ENCODE measurements at places on chromosomes 16 and 17.

DNA sequence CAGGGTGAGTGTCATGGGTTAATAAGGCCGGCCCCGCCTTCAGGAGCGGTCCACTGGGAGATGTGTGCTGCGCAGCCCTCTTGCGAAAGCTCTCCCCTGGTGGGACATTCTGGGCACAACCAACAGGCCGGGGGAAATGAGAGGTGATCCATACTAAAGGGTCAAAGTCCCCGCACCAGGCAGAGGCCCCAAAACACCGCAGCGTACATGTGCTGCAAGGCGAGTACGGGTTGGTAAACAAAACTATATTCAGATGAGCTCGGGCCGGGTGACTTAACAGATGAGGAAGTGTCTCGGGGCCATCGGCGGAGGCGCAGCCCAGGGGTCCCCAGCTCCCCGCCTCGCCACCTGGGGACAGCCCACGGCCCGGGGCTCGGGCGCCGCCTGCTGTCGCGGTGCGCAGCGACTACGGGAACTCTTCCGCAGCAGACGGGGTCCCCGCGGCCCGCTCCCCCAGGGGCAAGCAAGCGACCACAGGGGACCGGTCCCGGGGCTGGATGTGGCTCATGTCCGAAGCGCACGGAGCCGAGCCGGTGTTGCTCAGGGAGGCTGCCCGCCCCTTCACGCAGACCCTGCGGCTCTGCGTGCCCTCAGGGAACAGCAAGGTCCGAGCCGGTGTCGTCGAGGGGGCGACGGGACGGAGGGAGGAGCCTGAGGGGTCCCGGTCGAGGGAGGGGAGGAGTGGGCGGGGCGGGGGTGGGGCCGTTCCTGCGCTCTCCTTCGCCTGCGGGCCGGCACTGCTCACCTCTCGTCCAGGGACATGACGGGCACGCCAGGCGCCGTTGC is at the start of gene RAB37:
Gene RAB37, plus strand, starts transcription at position 744 of the 786 bp plus-strand sequence. Its CDS starts 17 bp downstream, at position 761.
- peak; percentile 39 for DNase-seq

DNA sequence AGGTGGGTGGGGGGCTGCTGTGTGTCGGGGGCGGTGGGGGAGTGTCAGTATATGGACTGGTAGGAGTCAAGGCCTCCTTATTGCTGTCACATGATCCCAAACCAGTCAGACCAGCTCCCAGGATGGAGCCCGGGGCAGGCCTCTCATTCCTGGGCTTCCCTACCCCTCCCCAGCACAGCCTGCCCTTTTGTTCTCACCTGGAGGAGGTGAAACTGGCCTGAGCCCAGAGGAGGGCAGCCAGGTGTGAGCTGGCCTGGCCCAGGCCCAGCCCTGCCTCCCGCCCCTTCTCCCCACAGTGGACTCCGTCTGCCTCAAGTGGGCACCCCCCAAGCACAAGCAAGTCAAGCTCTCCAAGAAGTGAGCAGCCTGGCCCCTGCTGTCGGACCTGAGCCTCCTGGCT is 4.6 kb downstream of the PRSS8 start:
- DNase-seq, result no peak

GRCh38 chr16:31301708-31302400 is 42.1 kb downstream of the ITGAM start:
- no peak for DNase-seq

- no peak for DNase-seq
Observed at GRCh38 chr17:53462393-53462811, 360.3 kb upstream of the KIF2B start.

DNA sequence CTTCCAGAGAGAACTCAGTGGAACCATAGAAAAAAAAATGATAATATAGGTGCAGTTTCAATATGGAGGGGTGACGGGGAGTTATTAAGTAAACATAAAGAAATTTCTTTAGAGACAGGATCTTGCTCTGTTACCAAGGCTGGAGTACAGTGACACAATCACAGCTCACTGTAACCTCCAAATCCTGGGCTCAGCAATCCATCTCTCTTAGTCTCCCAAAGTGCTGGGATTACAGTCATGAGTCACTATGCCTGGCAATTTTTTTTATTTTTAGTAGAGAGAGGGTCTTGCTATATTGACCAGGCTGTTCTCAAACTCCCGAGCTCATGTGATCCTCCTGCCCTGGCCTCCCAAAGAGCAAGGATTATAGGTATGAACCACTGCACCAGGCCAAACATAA is 48.8 kb downstream of the NLRC5 start:
- DNase-seq, result no peak

DNA sequence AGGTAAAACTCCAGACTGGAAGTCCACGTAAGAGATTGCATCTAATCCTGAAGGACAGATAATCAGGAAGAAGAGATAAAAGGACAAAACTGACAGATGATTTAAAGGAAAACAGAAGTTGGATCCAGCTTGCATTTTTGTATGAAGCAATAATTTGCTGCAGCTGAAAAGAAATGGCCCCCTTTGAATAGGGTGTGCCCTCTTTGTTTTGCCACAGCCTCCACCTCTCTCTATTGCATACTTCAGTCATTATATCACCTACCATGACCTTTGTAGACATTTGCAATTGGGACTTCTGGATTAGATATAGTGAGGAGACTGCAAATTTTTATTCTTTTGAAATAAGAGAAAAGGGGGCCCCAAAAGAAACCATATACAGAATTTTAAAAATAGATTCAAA is 8.1 kb downstream of the NOG start:
- no peak for DNase-seq

GRCh38 chr17:49361129-49361901 is 735 bp downstream of the ZNF652 start:
- peak; percentile 67 for DNase-seq

GRCh38 chr17:32323811-32324491 is 18.0 kb downstream of the C17orf75 start:
- DNase-seq, result no peak

- no peak for DNase-seq
Observed at GRCh38 chr17:70564006-70564620, 394.8 kb downstream of the KCNJ2 start.

- no peak for DNase-seq
Observed at GRCh38 chr16:4111748-4112696, 4.2 kb downstream of the ADCY9 start.

GRCh38 chr16:11412175-11412904 is 67.1 kb downstream of the RMI2 start:
- DNase-seq, result no peak

DNA sequence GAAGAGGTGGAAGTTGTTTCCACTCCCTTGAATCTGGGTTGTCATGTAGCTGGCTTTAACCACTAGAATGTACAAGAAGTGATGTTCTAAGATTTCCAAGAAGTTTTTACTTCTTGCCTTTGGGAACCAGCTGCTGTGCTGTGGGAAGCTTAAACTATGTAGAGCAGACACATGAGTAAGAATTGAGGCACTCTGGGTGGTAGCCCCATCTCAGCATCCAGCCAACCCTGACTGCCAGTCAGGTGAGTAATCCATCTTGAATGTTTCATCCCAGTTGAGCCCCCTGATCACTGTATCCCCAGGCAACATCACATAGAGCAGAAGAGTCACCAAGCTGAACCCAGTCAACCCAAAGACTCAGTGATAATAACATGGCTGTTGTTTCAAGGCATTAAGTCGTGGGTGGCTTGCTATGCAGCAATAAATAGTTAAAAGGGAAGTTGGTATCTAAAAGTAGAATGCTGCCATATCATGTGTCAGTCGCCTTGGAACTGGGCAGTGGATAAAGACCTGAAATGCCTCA is 62.8 kb upstream of the GPR139 start:
- DNase-seq, result no peak

GRCh38 chr17:10724546-10725195 is 5.2 kb downstream of the TMEM220 start:
- DNase-seq, result no peak

- no peak for DNase-seq
Observed at GRCh38 chr17:7429722-7430121, 1.1 kb downstream of the SPEM3 start.

GRCh38 chr16:1638757-1639156 is 26.6 kb downstream of the CRAMP1 start:
- DNase-seq, result no peak

- no peak for DNase-seq
Observed at GRCh38 chr17:30300818-30301217, 9.1 kb upstream of the BLMH start.

GRCh38 chr16:12434567-12434966 is 369.1 kb downstream of the CPPED1 start:
- DNase-seq, result no peak

DNA sequence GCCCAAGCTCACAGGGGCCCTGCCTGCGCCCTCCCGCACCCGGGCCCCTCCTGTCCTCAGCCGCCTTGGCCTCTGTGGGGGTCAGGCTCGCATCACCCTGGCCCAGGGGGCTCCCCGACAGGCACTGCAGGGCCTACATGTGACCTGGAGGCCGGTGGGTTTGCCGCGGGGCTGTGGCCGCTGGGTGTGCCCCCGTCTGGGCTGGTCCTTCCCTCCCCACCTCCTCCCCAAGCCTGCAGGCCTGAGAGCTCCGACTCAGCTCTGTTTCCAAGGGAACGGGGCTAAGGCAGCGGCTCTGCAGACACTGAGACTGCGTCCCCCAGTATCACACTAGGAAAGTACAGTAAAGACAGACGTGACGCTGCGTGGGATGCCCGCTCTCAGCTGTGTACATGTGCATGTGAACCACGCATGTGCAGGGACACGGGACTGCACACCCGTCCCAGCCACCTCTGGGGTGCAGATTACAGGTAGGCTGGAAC is 16.5 kb upstream of the WDR45B start:
- DNase-seq, result no peak

DNA sequence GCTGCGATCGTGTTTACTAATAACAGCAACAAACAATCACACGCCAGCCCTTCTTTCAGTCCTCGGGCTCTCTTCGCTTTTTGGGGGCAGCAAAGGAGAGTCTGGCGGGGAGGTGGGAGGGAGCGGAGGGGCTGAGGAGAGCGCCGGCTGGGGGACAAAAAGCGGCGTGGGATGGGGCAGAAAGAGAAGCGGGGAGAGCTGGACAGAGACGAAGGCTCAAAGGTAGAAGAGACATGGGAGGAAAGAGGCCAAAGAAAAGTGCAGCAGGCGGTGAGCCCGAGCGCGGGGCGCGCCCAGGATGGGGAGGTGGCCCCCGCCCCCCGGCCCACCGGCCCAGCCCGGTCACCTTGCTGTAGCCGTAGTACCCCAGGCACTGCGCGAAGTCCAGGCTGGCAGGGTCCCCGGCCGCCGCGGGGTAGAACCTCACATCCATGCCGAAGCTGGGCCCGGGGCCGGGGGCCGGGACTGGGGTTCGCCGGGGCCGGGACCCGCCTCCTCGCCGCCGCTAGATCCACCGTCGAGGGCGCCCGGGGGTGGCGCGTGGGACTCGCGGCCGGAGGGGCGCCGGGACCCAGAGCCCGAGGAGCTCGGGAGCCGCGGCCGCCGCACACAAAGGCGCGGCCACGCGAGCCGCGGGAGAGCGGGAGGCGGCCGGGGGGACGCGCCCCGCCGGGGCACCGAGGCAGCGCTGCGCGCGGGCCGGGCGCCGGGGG is 496 bp downstream of the TOX3 start:
- DNase-seq, result no peak

DNA sequence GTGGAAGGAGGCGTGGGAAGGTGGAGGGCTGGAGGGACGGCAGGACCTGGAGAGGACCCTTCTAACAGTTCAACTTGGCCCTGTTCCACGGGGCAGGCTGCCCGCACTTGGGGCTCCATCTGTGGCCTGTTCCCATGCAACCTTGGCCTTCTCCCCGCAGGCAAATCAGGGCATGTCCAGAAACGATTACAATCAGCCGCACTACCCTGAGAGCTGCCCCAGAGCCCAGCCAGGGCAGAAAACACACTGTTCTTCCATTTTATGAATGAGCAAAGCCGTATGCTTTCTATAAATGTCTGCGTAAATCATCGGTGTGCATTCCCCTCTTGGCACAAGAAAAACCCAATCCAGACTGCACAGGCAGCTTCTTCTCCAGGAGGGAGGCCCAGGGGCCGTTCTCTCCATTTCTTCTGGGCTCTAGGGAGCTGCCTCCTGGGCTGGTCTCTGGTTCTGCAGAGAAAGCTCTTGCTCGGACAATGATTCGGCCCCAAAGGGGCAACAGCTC is 228.7 kb downstream of the SOX9 start:
- no peak for DNase-seq

GRCh38 chr16:56667581-56668571 is at the start of gene MT1G:
TSS of gene MT1G (minus strand) at chr16:56668065. CDS start at chr16:56667993, 72 bp downstream.
- no peak for DNase-seq

GRCh38 chr17:82650723-82651122 is 2.5 kb upstream of the WDR45B start:
- DNase-seq, result no peak

- peak; percentile 75 for DNase-seq
Observed at GRCh38 chr17:38729886-38730525, at the start of gene CISD3. TSS of gene CISD3 (plus strand) at chr17:38730341. CDS start at chr17:38730359, 18 bp downstream.

GRCh38 chr16:50653633-50654519 is 27.2 kb downstream of the SNX20 start:
- no peak for DNase-seq

DNA sequence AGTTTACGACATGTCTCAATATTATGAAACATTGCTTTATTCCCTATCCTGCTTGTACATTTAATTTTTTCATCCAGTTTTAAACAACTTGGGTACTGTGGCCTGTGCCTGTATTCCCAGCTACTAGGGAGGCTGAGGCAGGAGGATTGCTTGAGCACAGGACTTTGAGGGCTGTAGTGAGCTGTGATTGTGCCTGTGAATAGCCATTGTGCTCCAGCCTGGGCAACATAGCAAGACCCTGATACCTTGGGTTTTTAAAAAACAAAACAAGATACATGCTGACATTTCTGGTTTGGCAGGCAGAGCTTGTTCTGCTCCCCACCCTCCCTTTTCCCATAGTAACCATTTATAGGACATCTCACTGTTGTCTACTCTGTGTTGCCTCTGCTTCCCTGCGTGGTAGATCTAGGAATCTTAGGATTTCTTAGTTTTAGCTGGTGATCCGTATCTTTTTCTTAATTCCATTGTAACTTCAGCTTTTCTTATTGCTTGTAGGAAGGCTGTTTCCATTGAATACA is 35.6 kb downstream of the TENT4B start:
- no peak for DNase-seq

DNA sequence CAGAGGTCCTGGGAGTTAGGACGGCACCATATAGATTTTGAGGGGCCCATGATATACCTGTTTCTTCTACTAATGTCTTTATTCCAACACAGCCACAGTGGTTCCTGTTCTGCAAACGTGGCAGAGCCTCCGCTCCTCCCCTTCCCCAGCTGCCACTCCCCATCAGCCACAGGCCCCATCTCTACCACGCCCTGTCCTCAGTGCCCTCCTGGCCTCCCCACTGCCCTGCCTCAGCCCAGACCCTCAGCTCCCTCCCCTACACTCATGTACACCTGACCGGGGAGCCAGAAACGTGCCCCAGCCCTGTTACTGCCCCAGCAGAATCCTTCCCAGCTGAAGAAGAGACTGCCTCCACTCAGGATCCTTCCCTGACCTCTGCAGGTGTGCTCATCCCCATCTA is 11.9 kb upstream of the RBFOX3 start:
- DNase-seq, result no peak

DNA sequence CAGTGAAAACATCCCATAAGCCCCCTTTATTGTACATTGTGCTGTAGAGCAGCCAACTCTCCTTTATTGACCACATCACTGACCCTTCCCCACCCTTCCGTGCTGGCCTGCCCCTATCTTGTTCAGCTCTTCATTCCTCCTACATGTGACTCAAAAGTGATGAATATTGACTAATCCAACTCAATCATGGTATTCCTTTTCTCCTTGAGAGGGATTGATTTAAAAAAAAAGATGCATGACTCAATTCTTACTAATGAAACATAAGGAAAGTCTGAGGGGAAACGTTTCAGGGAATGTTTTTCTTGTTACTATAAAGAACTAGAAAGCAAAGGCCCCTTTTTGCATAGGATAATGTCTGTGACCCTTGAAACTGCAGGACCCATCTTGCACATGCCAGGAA is 125.2 kb upstream of the SOX9 start:
- no peak for DNase-seq
